ENCODE measurements at places on chromosomes 12 and 14.

DNA sequence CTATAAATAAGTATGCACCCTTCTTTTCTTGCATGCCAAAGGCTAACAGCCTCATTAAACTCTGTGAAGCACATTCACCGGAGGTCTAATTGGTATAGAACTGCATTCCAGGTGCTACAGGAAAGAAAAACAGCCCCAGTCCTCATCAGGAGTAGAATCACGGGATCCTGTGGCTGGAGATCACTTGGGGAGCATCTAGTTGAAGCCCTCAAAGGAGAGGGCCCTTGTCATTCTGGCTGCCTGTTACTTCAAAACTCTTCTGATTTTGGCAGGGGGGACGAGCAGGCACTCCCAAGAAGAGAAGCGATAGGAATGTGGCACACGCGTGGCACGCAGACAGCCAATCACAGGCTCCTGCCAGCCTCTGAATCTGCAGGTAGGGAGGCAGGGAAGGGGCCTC, 154.4 kb downstream of the TTC7B start:
- no peaks in the 10 kb centered on the region for H3K4me1 ChIP-seq
- H3K27me3 ChIP-seq: no peaks in the 10 kb centered on the region
- H3K36me3 ChIP-seq: no peaks in the 10 kb centered on the region
- no peak for DNase-seq

GRCh38 chr14:81231540-81231939, 10.8 kb upstream of the GTF2A1 start:
- no peaks in the 10 kb centered on the region for H3K4me1 ChIP-seq
- no peak overlapping the region for H3K4me3 ChIP-seq
- no peak overlapping the region for H3K27ac ChIP-seq
- H3K27me3 ChIP-seq: no peaks in the 10 kb centered on the region
- no peak for DNase-seq

DNA sequence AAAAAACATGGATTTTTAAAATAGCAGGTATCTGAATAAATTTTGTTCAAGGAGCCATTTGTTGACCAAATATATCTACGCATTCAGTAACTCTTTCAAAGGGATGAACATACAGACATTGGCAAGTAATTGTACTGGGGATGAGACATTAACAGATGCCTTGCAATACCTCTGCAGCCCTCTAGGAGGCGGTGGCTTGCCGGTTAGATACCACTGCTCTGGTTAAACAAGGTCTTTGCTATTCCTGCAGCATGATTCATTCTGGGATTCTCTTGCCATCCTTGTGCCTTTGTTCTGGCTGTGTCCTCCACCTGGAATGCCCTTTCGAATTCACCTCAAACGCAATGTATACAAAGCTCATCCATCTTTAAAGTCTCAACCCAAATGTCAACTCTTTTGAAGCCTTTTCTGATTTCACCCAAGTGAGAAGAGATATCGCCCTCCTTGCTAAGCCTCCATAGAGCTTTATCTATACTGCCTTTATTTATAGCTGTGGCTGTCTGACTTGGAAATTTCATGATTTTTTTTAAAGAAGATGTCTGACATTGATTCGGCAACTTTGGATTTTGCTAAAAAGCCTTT, 131.0 kb upstream of the SRRM4 start:
- H3K36me3 ChIP-seq: no peaks in the 10 kb centered on the region
- no peak for DNase-seq
- no peak overlapping the region for H3K27ac ChIP-seq
- H3K4me1 ChIP-seq: no peaks in the 10 kb centered on the region
- no peaks in the 10 kb centered on the region for H3K27me3 ChIP-seq
- no peak overlapping the region for H3K4me3 ChIP-seq

DNA sequence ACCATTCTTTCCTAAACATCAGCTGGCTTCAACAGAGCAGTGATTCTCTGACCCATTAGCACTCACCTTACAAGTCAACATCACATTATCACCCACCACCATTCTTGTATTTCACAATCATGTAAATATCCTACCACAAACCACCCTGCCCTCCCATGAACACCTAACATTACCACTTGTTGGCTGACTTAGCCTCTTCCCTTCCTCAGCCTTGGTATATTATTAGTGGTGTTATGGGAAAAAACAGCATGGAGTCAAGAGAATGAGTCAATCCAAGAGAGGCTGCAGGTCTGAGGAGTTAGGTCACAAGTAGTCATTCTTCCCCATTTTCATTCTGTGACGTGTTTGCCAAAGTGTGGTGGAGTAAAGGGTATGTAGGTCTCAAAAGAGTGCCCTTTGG, 22.3 kb upstream of the MGP start:
- no peaks in the 10 kb centered on the region for H3K27me3 ChIP-seq
- DNase-seq: no peak
- H3K4me1 ChIP-seq: no peaks in the 10 kb centered on the region
- H3K4me3 ChIP-seq: no peak overlapping the region

DNA sequence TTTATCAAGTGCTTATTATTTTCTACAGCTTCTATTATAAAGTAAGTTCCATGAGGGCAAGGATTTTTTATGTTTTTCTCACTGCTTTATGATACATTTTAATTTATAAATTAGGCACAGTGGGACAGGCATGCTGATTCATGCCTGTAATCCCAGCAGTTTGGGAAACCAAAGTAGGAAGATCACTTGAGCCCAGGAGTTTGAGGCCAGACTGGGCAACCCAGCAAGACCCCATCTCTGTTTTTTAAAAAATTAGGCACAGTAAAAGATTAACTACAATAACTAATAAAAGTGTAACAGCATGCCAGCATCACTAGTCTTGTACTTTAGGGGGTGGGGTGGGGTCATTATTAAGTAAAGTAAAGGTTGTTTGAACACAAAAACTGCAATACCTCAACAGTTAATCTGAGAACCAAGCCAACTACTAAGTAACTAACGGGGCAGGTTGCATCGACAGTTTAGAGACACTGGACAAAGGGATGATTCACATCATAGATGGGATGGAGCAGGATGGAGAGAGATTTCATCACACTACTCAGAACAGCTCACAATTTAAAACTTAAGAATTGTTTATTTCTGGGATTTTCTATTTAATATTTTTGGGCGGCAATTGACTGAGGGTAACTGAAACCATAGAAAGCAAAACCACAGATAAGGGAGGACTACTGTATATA, 119.5 kb downstream of the PLEKHA5 start:
- H3K27me3 ChIP-seq: no peaks in the 10 kb centered on the region

DNA sequence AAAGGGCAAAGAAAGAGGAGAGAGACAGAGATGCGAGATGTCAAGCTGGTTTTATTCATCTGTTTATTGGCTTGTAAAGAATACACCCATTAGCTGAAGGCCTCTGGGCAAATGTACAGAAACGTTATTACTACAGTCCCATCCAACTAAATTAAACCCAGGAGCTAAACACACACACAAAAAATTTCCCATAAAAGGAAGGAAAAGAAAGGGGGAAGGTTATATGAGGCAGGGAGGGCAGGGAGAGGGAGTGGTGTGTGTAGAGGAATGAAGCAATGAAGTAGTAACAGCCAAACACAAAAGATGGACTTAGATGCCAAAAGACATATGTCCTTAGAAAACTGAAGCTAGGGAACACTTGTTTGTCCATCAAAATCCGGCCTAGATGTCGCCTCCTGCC, 3.1 kb upstream of the MFAP5 start:
- H3K4me1 ChIP-seq: no peaks in the 10 kb centered on the region
- no peak overlapping the region for H3K4me3 ChIP-seq
- no peak for DNase-seq

- no peaks in the 10 kb centered on the region for H3K36me3 ChIP-seq
- no peaks in the 10 kb centered on the region for H3K27me3 ChIP-seq
- no peak overlapping the region for H3K27ac ChIP-seq
- H3K4me3 ChIP-seq: no peak overlapping the region
- H3K4me1 ChIP-seq: no peaks in the 10 kb centered on the region
- no peak for DNase-seq
Observed at GRCh38 chr14:79960288-79960687, 251.0 kb downstream of the DIO2 start.

DNA sequence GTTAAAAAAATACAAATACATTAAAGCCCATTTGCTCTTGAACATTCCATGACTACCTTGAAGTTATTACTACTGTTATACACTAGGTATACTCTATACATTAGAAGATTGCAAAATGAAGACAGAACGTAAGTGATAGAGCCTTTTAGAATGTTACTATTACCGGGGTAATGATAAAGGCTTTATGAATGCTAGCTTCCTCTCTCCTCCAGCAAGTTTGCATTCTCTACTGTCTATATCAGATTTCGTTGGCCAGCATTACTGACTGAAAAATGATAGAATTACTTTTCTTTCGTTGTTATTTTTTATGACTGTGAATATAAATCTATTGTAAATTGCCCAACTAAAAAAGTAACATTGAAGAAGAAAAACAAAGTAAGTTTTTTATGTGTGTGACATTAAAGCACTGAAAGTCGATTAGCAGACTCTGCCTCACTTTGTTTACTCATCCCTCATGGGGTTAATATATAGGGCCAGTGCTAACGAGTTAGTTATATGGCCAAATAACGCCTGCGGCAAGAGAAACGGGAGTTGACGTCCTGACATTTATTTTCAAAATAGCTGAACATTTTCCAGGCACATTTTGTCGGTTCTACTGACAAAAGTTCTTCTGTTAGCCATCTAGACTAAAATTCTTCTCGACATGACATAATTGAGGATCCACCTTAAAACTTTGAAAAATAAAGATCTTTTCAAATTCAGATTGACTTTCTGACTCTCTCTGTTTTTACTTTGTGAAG, 163.8 kb upstream of the KITLG start:
- H3K27me3 ChIP-seq: no peaks in the 10 kb centered on the region
- H3K4me3 ChIP-seq: no peak overlapping the region
- no peak overlapping the region for H3K27ac ChIP-seq
- H3K4me1 ChIP-seq: no peaks in the 10 kb centered on the region
- no peaks in the 10 kb centered on the region for H3K36me3 ChIP-seq
- no peak for DNase-seq

- H3K4me3 ChIP-seq: no peak overlapping the region
- no peak for DNase-seq
- H3K4me1 ChIP-seq: no peaks in the 10 kb centered on the region
- H3K27ac ChIP-seq: no peak overlapping the region
Observed at GRCh38 chr12:105459760-105460330, 129.4 kb downstream of the C12orf75 start.

DNA sequence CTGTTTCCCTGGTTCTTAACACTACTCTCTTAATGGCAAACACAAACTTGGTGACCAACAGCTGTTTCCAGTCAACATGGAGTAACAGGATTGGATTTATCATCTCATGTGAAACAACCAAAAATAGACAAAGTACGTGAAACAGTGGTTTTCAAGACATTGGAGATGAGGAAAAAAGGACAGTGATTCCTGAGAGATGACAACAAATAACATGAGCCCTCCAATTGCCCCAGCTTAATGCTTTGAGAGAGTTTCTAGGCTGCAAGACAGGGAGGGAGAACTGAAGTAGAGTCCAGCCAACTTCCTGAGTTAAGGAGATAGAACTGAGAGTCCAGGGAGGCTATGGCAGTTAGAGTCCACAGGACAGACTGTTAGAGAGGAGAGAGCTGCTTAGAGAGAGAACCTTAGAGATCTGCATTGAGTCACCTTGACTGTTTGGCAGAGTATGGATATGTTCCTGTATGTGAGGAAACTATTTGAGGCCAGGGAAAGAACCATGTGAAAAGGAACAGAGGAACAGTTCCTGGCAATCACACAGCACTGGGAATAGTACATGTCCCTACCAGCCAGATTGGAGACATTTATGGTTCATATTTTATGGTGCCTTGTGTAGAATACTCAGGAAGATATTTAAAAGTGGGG, 106.4 kb downstream of the PCNX1 start:
- H3K27me3 ChIP-seq: no peaks in the 10 kb centered on the region
- no peak overlapping the region for H3K4me3 ChIP-seq
- no peak overlapping the region for H3K27ac ChIP-seq
- H3K4me1 ChIP-seq: no peaks in the 10 kb centered on the region

DNA sequence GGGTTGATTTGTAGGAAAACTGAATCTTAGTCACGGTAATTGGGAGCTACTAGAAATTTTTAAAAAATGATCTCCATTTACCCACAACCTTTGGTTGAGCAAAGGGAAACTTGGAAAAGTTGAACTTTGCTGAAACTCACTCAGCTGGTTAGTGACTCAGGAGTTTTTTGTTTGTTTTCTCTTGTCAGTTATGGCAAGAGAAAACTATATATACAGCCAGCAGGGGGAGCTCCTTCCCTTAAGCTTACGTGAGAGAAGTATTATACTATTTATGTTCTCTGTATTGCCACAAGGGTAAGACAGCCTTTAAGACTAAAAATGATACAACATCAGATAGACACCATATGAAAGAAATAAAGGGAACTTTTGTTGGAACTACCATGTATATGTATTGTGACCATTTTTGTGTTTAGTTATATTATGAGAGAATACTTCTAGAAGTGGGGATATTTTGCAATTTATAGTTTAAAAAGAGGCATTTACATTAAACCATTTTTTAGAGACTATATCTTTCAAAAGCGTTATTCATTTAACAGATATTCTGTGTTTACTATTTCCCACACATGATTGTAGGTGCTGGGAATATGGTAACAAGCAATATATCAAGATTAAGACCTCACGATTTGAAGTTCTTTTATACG, 28.1 kb upstream of the TBC1D30 start:
- no peak overlapping the region for H3K4me3 ChIP-seq
- H3K4me1 ChIP-seq: peaks cover 17% of the 10 kb centered on the region
- H3K36me3 ChIP-seq: no peaks in the 10 kb centered on the region
- peak; percentile 72 for DNase-seq
- H3K27ac ChIP-seq: peak overlapping the region; percentile 12

DNA sequence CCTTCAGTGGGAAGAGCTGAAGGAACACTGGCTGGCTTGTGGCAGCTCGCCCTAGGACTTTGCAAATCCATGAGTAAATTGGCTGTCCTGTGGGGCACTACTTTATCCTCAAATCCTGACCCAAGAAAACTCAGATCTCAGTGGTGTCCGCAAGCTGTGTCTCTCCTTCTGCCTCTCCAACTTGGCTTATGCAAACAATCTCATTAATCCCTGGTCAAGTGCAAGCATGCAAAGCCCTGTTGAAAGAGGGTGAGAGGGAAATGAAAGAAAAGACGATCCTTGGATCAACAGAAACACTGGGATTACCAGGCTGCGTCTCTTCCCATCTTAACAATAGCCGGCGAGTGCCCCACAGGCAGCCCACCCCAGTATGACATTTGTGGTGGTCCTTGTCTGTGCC, 901.6 kb downstream of the BCL11B start:
- H3K27me3 ChIP-seq: no peaks in the 10 kb centered on the region
- H3K27ac ChIP-seq: no peak overlapping the region
- H3K36me3 ChIP-seq: no peaks in the 10 kb centered on the region
- H3K4me3 ChIP-seq: no peak overlapping the region

DNA sequence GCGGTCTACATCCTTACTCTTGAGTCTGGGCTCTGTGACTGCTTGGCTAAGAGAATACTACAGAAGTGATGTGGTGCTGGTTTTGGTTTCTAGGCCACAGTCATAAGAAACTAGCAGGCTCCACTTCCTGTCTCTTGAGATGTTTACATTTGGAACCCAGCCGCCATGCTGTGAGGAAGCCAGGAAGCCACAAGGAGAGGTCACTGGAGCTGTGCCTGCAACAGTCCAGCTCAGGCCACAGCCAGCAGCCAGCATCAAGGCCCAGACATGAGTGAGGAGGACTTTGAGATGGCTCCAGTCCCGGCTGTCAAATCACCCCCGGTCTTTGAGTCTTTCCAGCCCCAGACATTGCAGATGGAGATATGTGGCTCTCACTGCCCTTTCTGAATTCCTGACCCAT, 12.9 kb upstream of the FAM181A start:
- H3K36me3 ChIP-seq: no peaks in the 10 kb centered on the region
- H3K27me3 ChIP-seq: no peaks in the 10 kb centered on the region
- H3K4me3 ChIP-seq: no peak overlapping the region
- H3K27ac ChIP-seq: no peak overlapping the region
- H3K4me1 ChIP-seq: no peaks in the 10 kb centered on the region
- DNase-seq: no peak

- H3K4me1 ChIP-seq: peaks cover 8% of the 10 kb centered on the region
- no peaks in the 10 kb centered on the region for H3K27me3 ChIP-seq
- H3K4me3 ChIP-seq: no peak overlapping the region
- no peak overlapping the region for H3K27ac ChIP-seq
Observed at GRCh38 chr12:53722450-53723041, 4.7 kb downstream of the CALCOCO1 start.

All from Panc1 (cell line).